ENCODE measurements at places on chromosomes 13 and 19.

GRCh38 chr13:24161980-24162525 is 1.5 kb downstream of the SPATA13 start:
- no peak for DNase-seq

GRCh38 chr13:76929851-76930374 is 18.4 kb upstream of the ACOD1 start:
- no peak for DNase-seq

GRCh38 chr19:35436477-35437405 is 11.3 kb upstream of the FFAR2 start:
- DNase-seq = no peak

- no peak for DNase-seq
Observed at GRCh38 chr13:44196196-44196751, 177.3 kb upstream of the SERP2 start.

DNA sequence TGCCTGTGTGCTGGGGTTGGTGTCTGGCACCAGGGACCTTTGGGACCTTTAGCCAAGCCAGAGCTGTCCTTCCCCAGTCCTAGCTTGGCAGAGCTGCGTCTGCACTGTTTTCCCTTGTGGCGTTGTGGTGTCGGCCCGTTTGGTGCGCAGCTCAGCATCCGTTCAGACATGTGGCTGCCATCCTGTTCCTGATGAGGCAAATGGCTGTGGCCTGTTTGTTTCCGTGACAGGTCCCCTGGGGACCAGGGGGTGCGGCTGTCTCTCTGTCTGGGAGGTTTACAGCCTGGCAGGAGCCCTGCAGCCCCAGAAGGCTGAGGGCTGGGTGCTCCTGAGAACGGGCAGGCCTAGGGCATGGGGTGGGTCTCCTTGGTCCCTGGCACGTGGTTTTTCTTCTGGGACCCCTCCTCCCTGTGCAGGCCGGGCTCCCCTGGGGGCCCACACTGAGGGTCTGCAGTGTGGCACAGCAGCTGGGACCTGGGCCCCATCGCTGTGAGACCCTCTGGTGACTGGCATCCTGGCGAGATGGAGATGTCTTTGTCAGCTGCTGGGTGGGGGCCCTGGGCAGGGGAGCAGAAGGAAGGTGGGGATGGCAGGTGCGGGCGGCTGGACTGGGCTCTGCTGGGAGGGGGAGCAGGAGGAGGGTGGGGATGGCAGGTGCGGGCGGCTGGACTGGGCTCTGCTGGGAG is 4.0 kb downstream of the SPPL2B start:
- no peak for DNase-seq

DNA sequence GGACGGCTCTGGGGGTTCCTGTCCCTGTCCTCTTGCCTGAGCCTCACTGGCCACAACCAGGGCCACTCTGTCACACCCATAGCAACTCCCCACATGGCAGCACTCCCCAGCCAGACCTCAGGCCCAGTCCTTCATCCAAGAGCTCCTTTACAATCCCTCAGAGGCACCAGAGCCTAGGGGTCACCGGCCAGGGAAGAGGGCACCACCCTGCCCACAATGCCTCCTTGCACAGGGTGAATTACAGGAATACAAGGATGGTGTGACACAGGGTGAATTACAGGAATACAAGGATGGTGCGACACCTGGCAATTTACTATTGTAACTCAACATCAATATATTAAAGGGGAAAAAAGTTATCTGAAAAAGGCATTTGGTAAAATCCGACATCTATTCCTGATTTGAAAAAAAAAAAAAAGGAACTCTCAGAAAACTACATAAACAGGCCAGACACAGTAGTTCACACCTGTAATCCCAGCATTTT is 16.5 kb downstream of the MIER2 start:
- no peak for DNase-seq

DNA sequence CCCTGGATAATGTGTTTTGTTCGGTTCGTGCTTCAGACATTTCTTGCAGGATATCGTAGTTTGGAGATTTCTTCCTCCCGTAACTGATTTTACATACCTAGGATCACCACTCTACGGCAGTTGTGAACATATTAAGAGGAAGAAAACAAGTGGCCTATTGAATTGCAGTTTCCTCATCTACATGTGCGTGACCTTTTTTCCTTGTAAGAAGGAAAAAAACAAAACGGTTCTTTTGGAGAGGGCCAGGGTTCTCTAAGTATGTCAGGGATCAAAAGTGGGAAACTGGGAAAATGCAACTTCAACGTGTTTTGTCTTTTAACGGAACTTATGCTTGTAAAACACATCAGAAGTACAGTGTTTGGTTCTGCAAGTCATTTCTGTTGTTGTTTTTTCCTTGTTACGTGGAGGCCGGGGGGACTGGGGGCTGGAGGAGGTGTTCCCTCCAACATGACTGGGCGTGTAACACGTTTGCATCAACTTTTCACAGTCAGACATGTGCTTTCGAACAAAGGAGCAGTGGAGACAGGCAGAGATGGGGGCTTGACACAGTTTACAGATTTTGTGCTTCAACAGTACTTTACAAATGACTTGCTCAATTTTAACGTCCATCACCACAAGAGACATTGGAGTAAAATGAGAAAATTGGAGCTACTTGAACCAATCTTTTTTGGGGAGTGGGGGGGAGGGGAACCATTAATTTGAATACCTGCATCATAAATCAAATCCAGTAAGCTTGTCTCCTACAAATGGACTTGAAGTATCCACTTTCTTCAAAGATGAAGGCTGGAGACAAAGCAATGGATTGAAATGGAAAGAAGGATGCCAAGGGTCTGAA is 3.8 kb downstream of the ZC3H4 start:
- no peak for DNase-seq

- no peak for DNase-seq
Observed at GRCh38 chr19:16027528-16027927, 48.8 kb upstream of the TPM4 start.

GRCh38 chr19:48367855-48368254 is 3.7 kb downstream of the SYNGR4 start:
- no peak for DNase-seq

- no peak for DNase-seq
Observed at GRCh38 chr13:35598790-35599369, 122.4 kb upstream of the MAB21L1 start.

DNA sequence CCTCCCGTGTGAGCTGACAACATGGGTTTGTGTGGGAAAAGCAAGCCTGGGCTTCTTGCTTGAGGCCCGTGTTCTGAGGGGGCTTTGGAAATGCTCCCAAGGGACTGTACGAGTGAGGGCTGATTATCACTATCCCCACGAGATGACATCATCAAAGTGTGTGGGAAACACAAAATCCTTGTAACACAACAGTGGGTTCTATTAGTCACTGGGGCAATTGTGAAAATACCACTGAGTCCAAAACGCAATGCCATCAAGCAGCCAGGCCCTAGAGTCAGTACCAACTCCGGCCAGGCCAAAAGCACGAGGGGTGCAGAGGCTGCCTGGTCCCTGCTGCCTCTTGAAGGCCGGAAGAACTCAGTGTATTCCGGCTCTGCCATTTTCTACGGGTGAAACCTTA is 29.6 kb downstream of the CAPS start:
- no peak for DNase-seq

- no peak for DNase-seq
Observed at GRCh38 chr19:42271861-42272534, 2.9 kb downstream of the CIC start.

GRCh38 chr19:32224371-32225244 is 120.8 kb upstream of the ZNF507 start:
- peak; percentile 55 for DNase-seq

DNA sequence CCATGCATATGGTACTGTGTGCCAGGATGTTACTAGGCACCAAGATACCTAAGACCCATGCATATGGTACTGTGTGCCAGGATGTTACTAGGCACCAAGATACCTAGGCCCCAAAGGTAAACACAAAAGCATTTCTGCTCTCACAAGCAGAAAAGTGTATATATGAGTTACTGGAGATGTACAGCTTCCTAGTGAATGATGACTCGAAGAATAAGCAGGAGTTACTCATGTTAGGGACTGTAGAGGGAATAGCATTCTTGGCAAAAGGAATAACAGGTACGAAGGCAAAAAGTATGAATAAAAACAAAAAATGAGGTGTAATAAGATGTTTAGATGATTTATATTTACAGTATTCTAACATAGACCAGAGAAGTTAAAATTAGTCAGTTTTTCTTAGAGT is 383.7 kb downstream of the DIAPH3 start:
- DNase-seq = no peak

GRCh38 chr13:97561182-97561581 is 127.2 kb downstream of the RAP2A start:
- no peak for DNase-seq

- DNase-seq = no peak
Observed at GRCh38 chr13:96835546-96835945, 158.7 kb downstream of the OXGR1 start.

- no peak for DNase-seq
Observed at GRCh38 chr19:58568453-58569130, 4.5 kb downstream of the MZF1 start.

- peak; percentile 7 for DNase-seq
Observed at GRCh38 chr13:46119883-46120614, 15.2 kb upstream of the CPB2 start.

Data from 8988T (cell line).